Hepatocyte (in vitro differentiated cells): ENCODE measurements at places on chromosomes 1 and 21. TPM values are rescaled to one million over a fixed set of nuclear protein-coding genes. Genes with fewer than 3 reads are reported as not detected.

Gene LCE3E
- not detected in 2 replicates for polyA plus RNA-seq

Gene ASPM
- 2.8 and 3.2 TPM in 2 replicates for polyA plus RNA-seq

Gene TLR5
- polyA plus RNA-seq, result 1.5 TPM in 2 replicates

Gene CELA3B
- polyA plus RNA-seq, result not detected in 2 replicates

Gene HSPA6
- 0.41 and 13.2 TPM in 2 replicates for polyA plus RNA-seq

Gene ZNF683
- polyA plus RNA-seq, result not detected in 2 replicates

Gene LYPD8
- polyA plus RNA-seq, result not detected in 2 replicates

Gene KLF17
- polyA plus RNA-seq, result not detected in 2 replicates

Gene CRYBG2
- polyA plus RNA-seq, result 20.1 and 21.6 TPM in 2 replicates
